Astrocyte (in vitro differentiated cells and primary cell): ENCODE measurements at places on chromosomes 5 and 9. TPM values are rescaled to one million over a fixed set of nuclear protein-coding genes. Genes with fewer than 3 reads are reported as not detected.

- DNase-seq: peak; percentile 57
Measured at GRCh38 chr9:98087420-98088354, 31.2 kb downstream of the NANS start.

- no peak for DNase-seq
Measured at GRCh38 chr9:7173139-7173538, 415.4 kb downstream of the KDM4C start.

Gene MSANTD3
- 64.1 and 76.0 TPM in 2 replicates for total RNA-seq

GRCh38 chr5:29263915-29264351 lies 1929.6 kb upstream of the CDH6 start:
- DNase-seq: no peak

Gene CDH6
- 90.1 and 106 TPM in 2 replicates for total RNA-seq

Gene CSNK1A1
- total RNA-seq: 384 and 392 TPM in 2 replicates

Gene GCNT4
- total RNA-seq: 9.0 and 9.4 TPM in 2 replicates

Gene COL15A1
- total RNA-seq: 5.6 and 11.7 TPM in 2 replicates

DNA sequence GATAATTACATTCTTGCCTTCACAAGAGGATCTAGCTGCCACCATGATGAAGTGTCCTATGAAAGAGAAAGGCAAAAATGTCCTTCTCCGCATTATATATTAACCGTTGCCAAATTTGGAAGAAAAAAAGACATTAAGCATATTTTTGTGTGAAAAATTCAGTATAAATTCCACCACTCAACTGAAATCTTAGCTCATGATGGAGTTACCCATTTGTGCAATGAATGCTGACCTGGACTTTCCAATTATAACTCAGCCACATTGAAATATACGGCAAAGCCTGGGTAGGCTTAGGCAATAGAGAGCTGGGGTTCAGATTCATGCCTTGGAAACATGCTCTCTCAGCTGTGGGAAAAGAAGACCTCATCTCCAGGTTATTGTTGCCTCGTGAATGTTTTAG lies 71.3 kb upstream of the VCAN start:
- no peak for DNase-seq

GRCh38 chr9:111147041-111147440 lies 108.8 kb upstream of the LPAR1 start:
- no peak for DNase-seq

DNA sequence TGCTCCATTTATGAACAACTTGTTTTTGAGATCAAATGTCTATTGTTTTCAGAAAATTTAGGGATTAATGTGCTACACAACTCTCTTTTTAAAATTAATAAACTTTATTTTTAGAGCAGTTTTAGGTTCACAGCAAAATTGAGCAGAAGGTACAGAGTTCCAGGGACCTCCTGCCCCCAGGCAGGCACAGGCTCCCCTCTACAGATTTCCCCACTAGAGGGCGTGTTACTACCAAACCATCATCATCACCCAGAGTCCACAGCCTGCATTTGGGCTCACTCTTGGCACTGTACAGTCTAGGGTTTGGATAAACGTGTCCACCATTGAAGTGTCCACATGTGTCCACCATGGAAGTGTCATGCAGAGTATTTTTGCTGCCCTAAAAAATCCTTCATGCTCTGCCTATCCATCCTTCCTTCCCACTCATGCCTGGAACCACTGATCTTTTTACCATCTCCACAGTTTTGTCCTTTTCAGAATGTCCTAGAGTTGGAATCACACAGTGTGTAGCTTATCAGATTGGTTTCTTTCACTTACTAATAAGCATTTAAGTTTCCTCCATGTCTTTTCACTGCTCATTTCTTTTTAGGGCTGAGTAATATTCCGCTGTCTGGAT lies 61.7 kb downstream of the MRPL36 start:
- DNase-seq: no peak

DNA sequence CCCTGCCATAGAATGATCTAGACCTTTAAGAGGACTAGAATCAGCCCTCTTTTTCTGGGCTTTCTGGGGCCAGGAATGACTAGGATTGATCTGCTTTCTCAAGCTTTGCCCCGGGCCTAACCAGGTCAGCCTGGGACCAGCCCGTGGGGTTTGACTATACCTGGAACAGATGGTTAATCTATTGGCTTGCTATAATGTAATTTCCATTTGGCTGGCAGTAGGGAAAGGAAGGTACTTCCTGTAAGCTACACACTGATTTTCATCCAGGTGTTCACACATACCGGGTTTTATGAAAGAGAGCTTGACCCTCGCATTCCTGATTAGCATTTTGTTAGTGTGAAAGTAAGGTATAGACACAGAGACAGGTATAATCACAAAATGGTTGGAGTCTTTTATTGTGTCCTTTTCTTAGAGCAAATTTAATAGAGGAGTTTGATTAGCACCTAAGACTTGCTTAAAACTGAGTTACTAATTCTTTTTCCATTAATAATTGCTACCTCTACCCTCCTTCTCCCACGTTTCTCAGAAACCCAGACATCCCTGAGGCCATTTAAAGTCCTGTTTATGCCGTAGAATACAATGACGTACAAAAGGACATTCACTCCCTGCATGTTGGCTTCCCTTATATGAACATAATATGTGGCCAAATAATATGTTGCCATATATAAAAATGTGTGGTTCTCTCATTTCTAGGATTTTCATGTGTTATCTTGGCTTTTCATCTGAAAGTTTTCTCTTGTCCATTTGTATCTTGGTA lies 17.3 kb downstream of the LNPEP start:
- no peak for DNase-seq

Gene SOX30
- 0.14 and 0.19 TPM in 2 replicates for total RNA-seq

Gene DBH
- total RNA-seq: not detected in 2 replicates

Gene PCDHGA3
- total RNA-seq: 0.14 and 0.17 TPM in 2 replicates

Gene GABRP
- 0.45 TPM in 1 of 2 replicates, not detected in the other for total RNA-seq

Gene UNC13B
- total RNA-seq: 26.1 and 30.5 TPM in 2 replicates

DNA sequence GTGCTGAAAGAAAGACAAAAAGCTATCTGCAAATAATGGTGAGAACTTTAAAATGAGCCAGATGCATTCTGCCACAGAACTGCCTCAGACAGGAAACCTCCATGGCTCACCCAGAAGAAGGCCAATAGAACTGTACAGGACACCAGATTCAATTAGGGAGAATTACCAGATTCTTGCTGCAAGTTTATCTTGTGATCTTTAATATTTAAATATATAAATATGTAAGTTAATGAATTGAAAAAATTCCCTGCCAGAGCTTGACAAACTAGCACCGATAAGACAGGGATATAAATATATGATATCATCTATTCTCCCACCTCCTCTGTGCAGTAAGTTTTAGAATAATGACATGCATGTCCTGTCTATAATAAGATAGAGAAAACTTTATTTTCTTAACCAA lies 252.8 kb downstream of the PLK2 start:
- no peak for DNase-seq

DNA sequence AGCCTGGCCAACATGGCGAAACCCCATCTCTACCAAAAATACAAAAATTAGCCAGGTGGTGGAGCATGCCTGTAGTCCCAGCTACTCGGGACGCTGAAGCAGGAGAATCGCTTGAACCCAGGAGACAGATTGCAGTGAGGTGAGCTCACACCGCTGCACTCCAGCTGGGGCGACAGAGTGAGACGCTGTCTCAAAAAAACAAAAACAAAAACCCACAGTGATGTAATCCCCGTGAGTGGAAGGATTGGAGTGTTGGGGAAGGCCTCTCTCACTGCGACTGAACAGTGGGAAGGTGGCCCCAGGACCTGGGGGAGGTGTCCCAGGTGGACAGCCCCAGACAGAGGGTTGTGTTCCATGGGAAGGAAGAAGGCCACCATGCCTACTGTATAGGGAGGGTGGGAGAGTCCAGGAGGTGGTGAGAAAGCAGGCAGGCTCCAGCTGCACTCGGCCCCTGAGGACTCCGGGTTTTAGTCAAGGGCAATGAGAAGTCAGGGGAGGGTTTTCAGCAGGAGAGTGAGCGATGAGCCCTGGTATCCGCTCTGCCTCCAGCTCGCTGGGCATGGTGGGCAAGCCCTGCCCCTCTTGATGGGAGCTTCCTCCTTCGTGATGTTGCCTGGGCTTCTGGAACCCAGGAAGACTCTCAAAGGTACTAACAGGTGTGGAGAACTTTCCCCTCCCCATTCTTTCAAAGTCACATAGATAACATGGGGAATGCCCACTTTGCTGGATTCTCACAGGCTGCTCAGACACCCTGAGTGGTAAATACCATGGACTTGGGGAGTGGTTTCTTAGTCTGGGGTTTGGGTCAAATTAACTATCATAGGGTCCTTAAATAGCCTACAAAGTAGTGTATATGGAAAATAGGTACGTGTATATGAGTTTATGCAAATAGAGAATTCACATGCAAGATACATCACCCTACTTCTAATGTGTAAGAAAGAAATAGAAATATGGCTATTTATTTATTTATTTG lies 74.7 kb downstream of the PPARGC1B start:
- no peak for DNase-seq

- DNase-seq: peak; percentile 55
Measured at GRCh38 chr5:132180134-132180745, 47.4 kb downstream of the P4HA2 start.

GRCh38 chr5:173627860-173628392 lies 11.5 kb upstream of the BOD1 start:
- DNase-seq: no peak
